ENCODE measurements at places on chromosomes 7 and 10. TPM values are rescaled to one million over a fixed set of nuclear protein-coding genes. Genes with fewer than 3 reads are reported as not detected.

GRCh38 chr7:18257711-18258110 lies 230.1 kb upstream of the PRPS1L1 start:
- peaks cover 5% of the 10 kb centered on the region for H3K27me3 ChIP-seq
- no peaks in the 10 kb centered on the region for H3K36me3 ChIP-seq
- no peak for DNase-seq
- H3K4me1 ChIP-seq: no peaks in the 10 kb centered on the region

- H3K27ac ChIP-seq: no peak overlapping the region
- no peaks in the 10 kb centered on the region for H3K27me3 ChIP-seq
- H3K4me1 ChIP-seq: peaks cover 18% of the 10 kb centered on the region
- DNase-seq: no peak
- H3K4me3 ChIP-seq: no peak overlapping the region
- H3K36me3 ChIP-seq: no peaks in the 10 kb centered on the region
Measured at GRCh38 chr10:32153252-32153651, 97.0 kb upstream of the KIF5B start.

DNA sequence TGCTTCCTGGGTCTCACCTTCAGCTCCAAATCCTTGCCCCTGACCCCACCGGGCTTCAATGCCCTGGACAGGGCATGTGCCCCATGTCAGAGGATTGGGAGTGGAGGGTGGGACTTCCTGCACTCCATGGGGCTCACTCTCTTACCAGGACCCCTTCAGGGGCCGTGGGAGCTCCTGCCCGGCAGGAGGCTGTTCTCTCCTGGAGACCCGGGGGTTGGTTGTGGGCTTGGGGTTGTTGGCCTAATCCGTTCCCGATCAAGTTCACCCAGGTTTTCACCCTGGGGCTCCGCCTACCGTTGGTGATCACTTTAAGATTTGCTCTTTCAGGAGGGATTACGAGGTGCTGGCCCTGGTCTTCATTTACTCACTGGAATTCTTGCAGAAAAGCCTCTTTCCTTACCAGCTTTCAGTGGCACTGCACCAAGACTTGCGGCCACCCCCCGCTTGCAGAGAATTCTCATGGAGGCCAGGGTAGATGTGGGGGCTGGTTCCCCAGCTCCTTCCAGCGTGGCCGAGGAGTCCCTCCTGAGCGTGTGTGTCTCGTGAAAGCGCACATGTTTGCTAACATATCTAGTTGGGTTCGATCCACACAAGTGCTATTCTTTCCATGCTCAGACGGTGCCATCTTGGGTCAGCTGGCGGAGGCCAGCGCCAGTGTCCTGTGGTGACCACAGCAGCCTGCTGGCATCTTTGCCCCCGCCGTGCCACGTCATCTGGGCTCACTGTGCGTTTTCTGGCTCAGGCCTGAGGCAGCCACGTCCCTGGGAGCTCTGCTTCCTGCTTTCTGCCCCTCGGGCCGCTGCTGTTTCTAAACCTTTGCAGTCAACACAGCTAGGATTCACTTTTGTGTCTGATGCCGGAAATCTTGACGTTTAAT lies 15.6 kb downstream of the PWWP2B start:
- peaks cover 17% of the 10 kb centered on the region for H3K4me1 ChIP-seq
- no peak overlapping the region for H3K27ac ChIP-seq
- DNase-seq: no peak
- no peak overlapping the region for H3K4me3 ChIP-seq

- no peak overlapping the region for H3K27ac ChIP-seq
- no peaks in the 10 kb centered on the region for H3K4me1 ChIP-seq
- peaks cover 71% of the 10 kb centered on the region for H3K27me3 ChIP-seq
- no peak for DNase-seq
Measured at GRCh38 chr10:43957267-43958070, 308.8 kb upstream of the ZNF32 start.

The SNCG gene
- not detected for total RNA-seq

- H3K4me3 ChIP-seq: no peak overlapping the region
- no peak for DNase-seq
- H3K27ac ChIP-seq: no peak overlapping the region
- H3K36me3 ChIP-seq: no peaks in the 10 kb centered on the region
- H3K4me1 ChIP-seq: peaks cover 3% of the 10 kb centered on the region
- H3K27me3 ChIP-seq: peaks cover 4% of the 10 kb centered on the region
Measured at GRCh38 chr10:129464251-129464650, 2.8 kb upstream of the MGMT start.

- H3K4me1 ChIP-seq: peaks cover 45% of the 10 kb centered on the region
- H3K36me3 ChIP-seq: no peaks in the 10 kb centered on the region
- peak overlapping the region; percentile 57 for H3K4me3 ChIP-seq
- DNase-seq: no peak
Measured at GRCh38 chr7:6256109-6256483, 16.3 kb downstream of the CYTH3 start.

The CHST15 gene
- 3.3 TPM for total RNA-seq

DNA sequence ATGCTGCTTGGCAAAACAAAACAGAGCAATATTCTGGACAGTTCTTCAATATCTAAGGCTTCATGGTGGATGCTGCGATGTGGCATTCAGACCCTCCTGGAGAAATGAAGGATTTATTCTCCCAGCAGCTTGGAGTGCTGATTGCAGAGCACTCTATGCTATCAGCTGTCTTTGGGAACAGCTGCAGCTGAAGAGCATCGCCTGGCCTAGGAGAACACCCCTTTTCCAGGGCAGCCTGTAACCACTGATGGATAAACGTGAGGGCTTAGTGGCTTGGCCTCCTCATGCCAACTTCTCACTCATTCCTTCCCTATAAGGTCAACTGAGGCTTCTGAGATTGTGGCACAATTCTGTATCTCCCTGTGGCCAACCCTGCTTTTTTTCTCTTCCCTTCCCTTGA lies 638.1 kb upstream of the CNTNAP2 start:
- H3K27me3 ChIP-seq: no peaks in the 10 kb centered on the region
- no peak overlapping the region for H3K4me3 ChIP-seq
- H3K27ac ChIP-seq: no peak overlapping the region
- DNase-seq: no peak
- no peaks in the 10 kb centered on the region for H3K4me1 ChIP-seq

DNA sequence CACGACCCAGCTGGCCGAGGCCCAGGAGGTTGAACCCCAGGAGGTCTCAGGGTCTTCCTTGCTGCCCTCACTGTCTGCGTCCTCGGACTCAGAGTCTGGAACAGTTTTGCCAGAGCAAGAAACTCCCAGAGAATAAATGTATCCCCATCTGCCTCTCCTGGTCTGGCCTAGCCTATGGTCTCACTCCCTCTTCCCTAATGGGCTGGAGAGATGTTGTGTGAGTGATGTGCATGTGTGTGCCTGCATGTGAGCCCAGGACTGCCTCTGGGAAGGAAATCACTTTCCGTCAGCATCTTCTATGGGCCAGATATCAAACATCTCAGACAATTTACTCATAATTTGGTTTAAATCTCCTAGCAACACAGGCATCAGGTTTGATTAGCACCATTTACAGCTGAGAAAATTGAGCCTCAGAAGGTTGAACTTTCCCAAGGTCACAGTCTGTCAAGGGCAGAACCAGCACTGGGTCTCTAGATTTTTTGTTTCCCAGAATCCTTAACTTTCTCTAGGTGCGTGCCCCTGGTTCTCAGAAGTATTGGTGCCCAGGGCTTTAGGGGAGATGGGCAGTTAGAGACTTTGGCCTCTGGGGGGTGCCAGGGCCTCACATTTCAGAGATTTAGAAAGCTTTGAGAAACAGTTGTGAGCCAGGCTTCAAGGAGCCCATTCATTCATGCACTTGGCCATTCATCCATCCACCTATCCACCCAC lies 4.9 kb downstream of the TMEM270 start:
- no peak overlapping the region for H3K4me3 ChIP-seq
- H3K27me3 ChIP-seq: no peaks in the 10 kb centered on the region
- no peak overlapping the region for H3K27ac ChIP-seq
- no peak for DNase-seq
- H3K4me1 ChIP-seq: no peaks in the 10 kb centered on the region

DNA sequence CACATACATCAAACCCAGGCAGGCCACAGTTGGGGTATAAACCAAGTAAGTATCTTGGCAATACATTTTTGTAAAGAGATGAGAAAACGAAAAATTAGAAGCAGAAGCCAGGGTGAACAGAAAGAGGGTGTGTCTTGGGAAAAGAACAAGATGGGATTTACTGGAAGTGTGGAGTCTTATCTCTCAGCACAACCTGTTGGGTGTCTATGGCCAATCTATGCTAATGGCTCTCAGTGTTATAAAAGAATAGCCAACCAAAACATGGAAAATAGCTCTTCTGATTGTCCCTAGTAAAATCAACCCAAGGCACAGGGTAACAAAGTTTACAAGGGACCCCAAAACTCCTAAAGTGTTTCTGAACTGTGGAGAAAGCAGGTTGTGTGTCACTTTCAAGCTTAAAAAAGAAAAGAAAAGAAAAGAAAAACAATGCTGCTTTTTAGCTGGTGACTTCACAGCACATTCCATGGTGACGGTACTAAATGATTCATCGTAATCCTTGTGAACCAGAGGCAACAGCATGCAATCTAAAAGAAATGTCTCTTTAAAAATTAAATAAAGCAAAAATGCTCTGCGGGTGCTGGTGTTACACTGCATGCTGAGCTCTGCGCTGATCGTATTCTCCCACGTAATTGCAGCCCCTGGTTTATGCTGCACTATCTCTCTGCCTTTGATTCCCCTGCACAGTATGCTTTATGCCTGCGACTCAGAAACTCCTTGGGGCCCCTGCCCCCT lies 100.8 kb downstream of the C10orf90 start:
- H3K36me3 ChIP-seq: peaks cover 3% of the 10 kb centered on the region
- no peak overlapping the region for H3K4me3 ChIP-seq
- H3K27ac ChIP-seq: no peak overlapping the region
- DNase-seq: no peak

The WASL gene
- 9.5 TPM for total RNA-seq

- no peak overlapping the region for H3K27ac ChIP-seq
- DNase-seq: no peak
- H3K4me3 ChIP-seq: no peak overlapping the region
- H3K27me3 ChIP-seq: no peaks in the 10 kb centered on the region
Measured at GRCh38 chr10:125547010-125547650, 135.8 kb downstream of the TEX36 start.

The AUTS2 gene
- 89.5 TPM for total RNA-seq

The PGAM2 gene
- 0.92 TPM for total RNA-seq

GRCh38 chr7:45087301-45088145 lies 1.2 kb downstream of the NACAD start:
- no peaks in the 10 kb centered on the region for H3K36me3 ChIP-seq
- peak overlapping the region; percentile 32 for H3K27ac ChIP-seq
- peaks cover 5% of the 10 kb centered on the region for H3K4me1 ChIP-seq
- DNase-seq: no peak
- H3K27me3 ChIP-seq: peaks cover 9% of the 10 kb centered on the region

DNA sequence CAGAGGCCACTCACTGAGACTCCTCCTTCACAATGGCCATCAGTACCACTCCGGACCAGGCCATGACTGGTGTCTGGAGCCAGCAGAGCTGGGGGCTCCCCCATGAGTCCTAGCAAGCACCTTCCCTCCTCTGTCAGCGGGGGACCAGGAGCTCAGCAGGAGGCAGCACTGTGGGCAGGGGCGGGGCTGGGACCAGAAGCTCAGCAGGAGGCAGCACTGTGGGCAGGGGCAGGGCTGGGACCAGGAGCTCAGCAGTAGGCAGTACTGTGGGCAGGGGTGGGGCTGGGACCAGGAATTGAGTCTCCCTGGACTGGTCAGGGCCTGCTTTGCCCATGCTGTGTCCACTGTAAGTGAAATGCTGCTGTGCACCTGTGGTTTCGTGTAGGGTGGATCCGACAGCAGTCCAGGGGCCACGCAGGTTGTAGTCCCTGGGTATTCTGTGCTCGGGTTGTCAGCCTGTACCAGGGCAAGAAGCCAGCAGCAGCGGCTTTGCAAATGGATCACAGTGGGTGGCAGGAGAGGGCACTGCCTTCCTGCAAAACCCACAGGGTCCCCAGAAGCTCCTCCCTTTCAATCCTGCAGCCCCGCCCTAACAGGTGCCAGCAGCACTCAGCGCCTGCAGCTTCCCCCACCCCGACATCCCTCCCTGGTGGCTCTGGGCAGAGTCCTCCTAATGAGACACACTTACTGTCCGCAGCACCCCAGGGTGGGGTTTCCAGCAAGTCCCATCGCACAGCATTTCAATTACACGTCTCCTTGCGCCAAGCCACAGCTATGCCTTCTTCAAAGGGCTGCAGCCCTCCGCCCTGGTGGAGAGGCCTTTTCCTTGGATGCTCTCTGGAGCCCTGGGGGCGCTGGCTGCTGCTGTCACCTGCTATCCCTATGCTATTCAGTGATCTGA lies 220.5 kb downstream of the TCERG1L start:
- H3K27ac ChIP-seq: no peak overlapping the region
- H3K27me3 ChIP-seq: no peaks in the 10 kb centered on the region
- no peak overlapping the region for H3K4me3 ChIP-seq
- no peaks in the 10 kb centered on the region for H3K4me1 ChIP-seq
- no peak for DNase-seq

The FHIP2A gene
- total RNA-seq: 35.4 TPM

All from T-helper 17 cell (primary cell).